ENCODE measurements at places on chromosomes 2 and 18.

DNA sequence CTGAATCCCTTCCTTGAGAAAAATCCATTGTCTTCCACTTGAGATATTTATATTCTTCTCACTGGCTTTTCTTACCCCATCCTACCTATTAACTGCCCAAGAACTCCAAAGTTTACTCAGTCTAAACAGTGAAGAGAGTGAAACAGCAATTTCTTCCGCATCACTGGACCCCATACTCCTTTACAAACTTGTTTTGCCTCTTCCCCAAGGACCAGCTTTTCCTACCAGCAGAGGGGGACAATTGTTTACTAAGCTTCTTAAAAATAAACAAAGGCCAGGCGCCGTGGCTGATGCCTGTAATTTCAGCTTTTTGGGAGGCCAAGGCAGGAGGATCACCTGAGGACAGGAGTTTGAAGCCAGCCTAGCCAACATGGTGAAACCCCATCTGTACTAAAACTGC, 52.0 kb downstream of the LRATD1 start:
- H3K4me3 ChIP-seq: no peak overlapping the region
- no peak for DNase-seq
- no peak overlapping the region for H3K27ac ChIP-seq
- no peaks in the 10 kb centered on the region for H3K27me3 ChIP-seq
- H3K4me1 ChIP-seq: no peaks in the 10 kb centered on the region

GRCh38 chr2:176500901-176501300, 231.7 kb downstream of the MTX2 start:
- peaks cover 4% of the 10 kb centered on the region for H3K27me3 ChIP-seq
- H3K4me1 ChIP-seq: peaks cover 7% of the 10 kb centered on the region
- no peak overlapping the region for H3K27ac ChIP-seq
- no peak for DNase-seq

DNA sequence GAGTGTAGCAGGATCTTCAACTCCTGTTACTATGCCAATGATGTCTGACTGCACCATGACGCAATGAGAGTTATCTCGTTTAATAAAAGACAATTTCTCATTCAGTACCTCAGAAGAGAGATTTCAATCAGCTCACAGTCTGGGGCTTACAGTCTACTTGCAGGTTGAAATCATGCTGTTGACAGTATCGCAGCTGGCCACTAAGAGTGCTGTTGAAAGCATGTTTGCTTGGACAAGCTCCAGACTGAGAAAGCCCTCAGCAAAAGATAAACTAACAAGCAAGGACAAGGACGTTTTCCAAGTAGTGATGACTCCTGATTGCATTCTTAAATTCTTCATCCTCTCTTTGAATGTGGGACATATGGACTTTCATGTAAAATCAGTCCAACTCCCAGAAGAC, 145.2 kb upstream of the SYT4 start:
- no peaks in the 10 kb centered on the region for H3K27me3 ChIP-seq
- no peak for DNase-seq
- H3K4me1 ChIP-seq: no peaks in the 10 kb centered on the region

DNA sequence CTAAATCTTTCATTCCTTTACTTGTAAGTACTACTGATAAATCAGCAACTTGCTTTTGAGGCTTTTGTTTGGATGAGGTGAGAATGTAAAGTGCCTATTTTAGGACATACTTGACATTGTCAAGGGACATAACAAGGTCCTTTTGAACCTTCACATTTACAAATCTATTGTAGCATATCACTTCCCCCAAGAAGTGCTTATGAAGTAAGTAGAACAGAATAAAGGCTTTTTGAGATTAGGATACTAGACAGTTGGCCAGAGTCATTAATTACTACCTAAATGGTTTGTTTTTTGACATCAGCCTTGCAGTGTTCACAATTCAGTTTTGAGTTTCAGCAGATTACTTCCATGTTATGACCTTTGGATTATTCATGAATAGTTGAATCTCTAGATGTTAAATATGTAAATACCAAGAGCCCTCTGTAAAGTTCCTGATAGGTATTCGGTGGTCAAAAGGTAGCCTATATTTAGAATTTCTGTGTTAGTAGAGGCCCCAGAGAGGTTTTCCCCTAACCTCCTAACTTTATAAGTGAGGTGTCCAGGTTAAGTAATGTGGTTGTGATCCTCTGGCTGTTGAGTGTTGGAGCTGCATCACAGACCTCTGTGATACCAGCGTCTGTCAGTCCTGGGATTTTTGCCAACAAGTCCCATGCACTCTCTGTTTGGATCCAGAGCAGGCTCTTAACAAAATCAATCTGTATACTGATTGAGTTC, 67.2 kb downstream of the LCLAT1 start:
- peaks cover 2% of the 10 kb centered on the region for H3K4me1 ChIP-seq
- H3K4me3 ChIP-seq: no peak overlapping the region
- H3K36me3 ChIP-seq: no peaks in the 10 kb centered on the region
- no peaks in the 10 kb centered on the region for H3K27me3 ChIP-seq
- no peak for DNase-seq

GRCh38 chr2:171554991-171555615, 32.8 kb downstream of the CYBRD1 start:
- no peaks in the 10 kb centered on the region for H3K36me3 ChIP-seq
- no peak for DNase-seq
- no peaks in the 10 kb centered on the region for H3K27me3 ChIP-seq
- no peaks in the 10 kb centered on the region for H3K4me1 ChIP-seq

DNA sequence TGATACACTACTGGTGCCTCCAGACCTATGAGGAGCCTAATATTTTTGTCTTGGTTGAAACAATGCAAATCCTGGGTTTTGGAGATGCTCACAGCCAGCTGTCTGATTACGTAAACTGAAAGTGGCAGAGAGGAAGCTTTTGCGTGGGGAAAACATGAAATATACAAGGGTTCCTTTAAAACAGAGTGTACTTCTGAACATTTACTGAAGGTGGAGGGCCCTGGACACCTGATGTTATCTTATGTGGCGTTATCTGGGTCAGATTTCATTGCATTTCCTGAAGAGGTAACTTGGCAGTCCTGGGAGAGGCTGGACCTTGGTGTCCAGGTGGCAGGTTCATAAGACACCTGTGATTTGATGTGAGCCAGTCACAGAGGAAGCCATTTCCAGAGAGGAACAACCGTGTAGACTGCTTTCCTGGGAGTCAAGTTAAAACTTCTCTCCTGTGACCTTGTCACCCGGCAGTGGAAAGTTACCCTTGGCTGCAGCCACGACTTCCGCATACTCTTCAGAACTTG, 105.0 kb downstream of the NEDD4L start:
- peak; percentile 29 for DNase-seq
- no peak overlapping the region for H3K27ac ChIP-seq
- no peaks in the 10 kb centered on the region for H3K36me3 ChIP-seq
- no peak overlapping the region for H3K4me3 ChIP-seq

- H3K4me1 ChIP-seq: peaks cover 34% of the 10 kb centered on the region
- H3K27ac ChIP-seq: peak overlapping the region; percentile 91
- peak overlapping the region; percentile 42 for H3K4me3 ChIP-seq
- DNase-seq: peak; percentile 91
- H3K36me3 ChIP-seq: no peaks in the 10 kb centered on the region
Measured at GRCh38 chr2:68362069-68362468, 3.0 kb upstream of the PLEK start.

DNA sequence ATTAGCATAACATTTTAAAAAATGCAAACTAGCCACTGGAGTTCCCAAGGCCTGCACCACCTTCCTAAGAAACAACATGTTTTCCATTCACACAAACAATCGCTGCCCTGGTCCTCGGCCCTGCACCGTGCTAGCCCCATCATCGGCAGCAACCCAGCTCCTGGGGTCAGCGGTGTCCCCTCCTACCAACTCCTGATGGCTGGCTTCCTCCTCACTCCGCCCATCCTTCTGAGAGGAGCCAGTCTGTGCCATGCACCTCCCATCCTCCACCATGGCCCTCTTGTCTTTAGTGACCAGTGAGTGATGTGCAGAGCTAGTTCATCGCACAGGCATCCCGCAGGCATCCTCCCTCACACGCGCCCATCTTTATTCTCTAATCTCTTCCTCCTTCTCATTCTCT, 81.9 kb downstream of the LONRF2 start:
- H3K27me3 ChIP-seq: no peaks in the 10 kb centered on the region
- no peak overlapping the region for H3K27ac ChIP-seq
- H3K4me1 ChIP-seq: peaks cover 65% of the 10 kb centered on the region
- DNase-seq: no peak
- no peak overlapping the region for H3K4me3 ChIP-seq

- H3K27me3 ChIP-seq: no peaks in the 10 kb centered on the region
- no peak overlapping the region for H3K27ac ChIP-seq
- no peak overlapping the region for H3K4me3 ChIP-seq
- DNase-seq: no peak
- H3K36me3 ChIP-seq: no peaks in the 10 kb centered on the region
Measured at GRCh38 chr2:47641366-47641765, 141.6 kb upstream of the MSH6 start.

DNA sequence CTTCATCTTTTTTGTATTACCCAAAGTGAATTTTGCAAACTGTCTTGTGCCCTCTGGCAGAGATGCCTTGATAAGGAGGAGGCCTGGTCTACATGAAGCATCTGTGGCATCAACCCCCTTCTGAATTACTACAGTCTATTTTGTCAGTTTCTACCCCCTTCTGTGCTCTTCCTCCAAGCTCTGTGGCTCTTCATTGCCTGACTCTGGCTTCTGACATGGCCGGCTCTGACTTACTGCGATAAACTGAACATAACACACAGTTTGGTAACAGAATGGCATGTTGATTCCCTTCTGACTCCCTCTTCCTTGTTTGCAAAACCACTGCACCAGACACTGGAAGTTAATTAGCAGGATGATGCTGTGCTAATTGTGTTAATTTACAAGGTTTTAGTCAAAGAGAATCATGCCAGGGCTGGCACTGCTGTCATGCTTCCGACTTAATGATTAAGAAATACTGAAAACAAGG, 122.5 kb downstream of the FIGN start:
- H3K36me3 ChIP-seq: no peaks in the 10 kb centered on the region
- H3K27me3 ChIP-seq: no peaks in the 10 kb centered on the region
- no peak overlapping the region for H3K27ac ChIP-seq
- no peak for DNase-seq

- no peaks in the 10 kb centered on the region for H3K27me3 ChIP-seq
- H3K36me3 ChIP-seq: no peaks in the 10 kb centered on the region
- no peak for DNase-seq
- H3K4me1 ChIP-seq: peaks cover 25% of the 10 kb centered on the region
- peak overlapping the region; percentile 81 for H3K27ac ChIP-seq
Measured at GRCh38 chr18:46915800-46916550, 1.3 kb downstream of the PIAS2 start.

All from B cell (primary cell).